Vagina (tissue), 2 donors: ENCODE measurements at places on chromosomes 6 and 20.

DNA sequence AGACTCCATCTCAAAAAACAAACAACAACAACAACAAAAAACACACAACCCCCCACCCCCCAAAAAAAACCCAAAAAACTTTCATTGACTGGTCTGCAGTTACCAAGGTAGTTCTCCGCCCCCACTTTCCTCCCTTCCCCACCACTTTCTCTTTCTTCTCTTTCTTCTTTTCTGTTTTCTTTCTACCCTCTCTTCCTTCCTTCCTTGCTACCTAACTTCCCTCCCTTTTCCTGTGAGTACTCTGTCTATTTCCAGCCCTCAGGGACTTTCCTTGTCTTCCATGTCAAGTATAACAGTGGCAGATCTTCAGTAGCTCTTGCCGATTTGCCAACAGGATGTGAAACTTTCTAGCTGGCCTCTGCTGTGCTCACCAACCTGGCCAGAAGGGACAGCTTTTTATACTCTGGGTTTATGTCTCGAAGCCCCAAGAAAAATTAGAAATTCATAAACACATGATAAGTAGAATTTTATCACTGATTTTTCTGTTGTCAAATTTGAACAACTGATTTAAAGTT is 399.5 kb downstream of the QKI start:
- no peak overlapping the region for H3K4me3 ChIP-seq
- H3K36me3 ChIP-seq: no peaks in the 10 kb centered on the region
- no peaks in the 10 kb centered on the region for H3K27me3 ChIP-seq

GRCh38 chr6:2819978-2820377 is 21.7 kb downstream of the SERPINB1 start:
- no peak for DNase-seq
- H3K27ac ChIP-seq: no peak overlapping the region
- no peaks in the 10 kb centered on the region for H3K36me3 ChIP-seq

GRCh38 chr20:41135187-41135887 is 2.0 kb upstream of the PLCG1 start:
- H3K36me3 ChIP-seq: no peaks in the 10 kb centered on the region
- H3K27me3 ChIP-seq: no peaks in the 10 kb centered on the region
- H3K4me1 ChIP-seq: peaks cover 52% of the 10 kb centered on the region
- DNase-seq: no peak
- H3K27ac ChIP-seq: no peak overlapping the region

- no peak overlapping the region for H3K27ac ChIP-seq
- no peak for DNase-seq
- H3K4me1 ChIP-seq: no peaks in the 10 kb centered on the region
Observed at GRCh38 chr6:108395297-108395696, 100.4 kb downstream of the AFG1L start.

DNA sequence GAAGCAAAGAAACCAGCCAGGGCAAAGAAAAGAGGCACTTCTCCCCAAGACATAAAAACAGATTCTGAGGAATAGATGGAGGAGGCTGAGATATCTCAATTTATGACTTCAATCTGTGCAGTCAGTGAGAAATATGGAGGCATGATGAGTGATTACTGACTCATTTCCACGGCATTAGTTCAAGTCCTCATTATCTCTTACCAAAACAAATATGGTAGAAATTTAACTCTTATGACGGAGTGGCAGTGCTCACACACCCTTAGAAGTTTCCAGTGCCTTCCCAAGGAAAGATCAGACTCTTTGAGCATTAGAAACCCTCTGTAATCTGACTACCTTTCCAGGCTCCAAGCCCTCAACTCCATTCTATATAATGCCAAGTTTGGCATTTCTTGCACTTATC is 364.1 kb downstream of the ARHGAP18 start:
- H3K4me1 ChIP-seq: no peaks in the 10 kb centered on the region
- no peak overlapping the region for H3K4me3 ChIP-seq
- H3K27me3 ChIP-seq: no peaks in the 10 kb centered on the region
- no peaks in the 10 kb centered on the region for H3K36me3 ChIP-seq

DNA sequence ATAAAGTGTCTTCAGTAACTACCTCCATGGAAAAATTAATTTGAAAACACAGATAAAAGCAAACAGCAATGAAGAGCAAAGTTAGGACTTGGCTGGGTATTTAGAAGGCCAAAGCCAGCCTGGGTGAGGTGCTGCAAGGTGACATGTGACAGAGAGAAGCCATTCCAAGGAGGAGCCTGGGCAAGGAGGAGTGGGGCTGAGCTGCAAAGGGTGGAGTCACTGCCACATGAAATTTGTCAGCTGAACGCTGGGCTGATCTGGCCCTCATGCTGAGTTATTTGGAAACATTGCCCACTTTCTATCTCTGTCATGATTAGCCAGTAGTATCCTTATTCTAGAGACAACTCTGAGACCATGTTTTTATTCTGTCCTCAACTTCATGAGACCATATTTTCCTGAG is 76.3 kb downstream of the PERP start:
- no peaks in the 10 kb centered on the region for H3K27me3 ChIP-seq
- no peak overlapping the region for H3K4me3 ChIP-seq
- peak overlapping the region; percentile 53 for H3K27ac ChIP-seq
- H3K4me1 ChIP-seq: peaks cover 30% of the 10 kb centered on the region
- H3K36me3 ChIP-seq: no peaks in the 10 kb centered on the region

DNA sequence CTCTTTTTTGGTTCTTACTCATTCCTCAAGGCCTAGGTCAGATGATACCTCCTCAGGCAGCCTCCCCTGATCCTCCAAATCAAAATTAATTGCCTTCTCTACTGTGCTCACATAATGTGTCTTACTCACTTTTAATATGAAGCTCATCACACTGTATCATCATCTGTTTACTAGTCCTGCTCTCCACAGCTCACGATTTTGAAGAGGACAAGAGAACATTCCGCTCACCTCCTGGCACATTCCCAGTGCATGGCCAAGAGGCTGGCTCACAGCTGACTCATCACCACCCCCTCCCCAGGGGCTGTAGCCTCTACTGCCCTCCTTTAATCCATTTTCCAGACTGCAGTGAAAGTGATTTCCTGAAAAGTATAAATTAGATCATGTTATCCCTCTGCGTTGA is 133.1 kb downstream of the ALDH8A1 start:
- no peak for DNase-seq
- H3K27me3 ChIP-seq: no peaks in the 10 kb centered on the region
- H3K36me3 ChIP-seq: no peaks in the 10 kb centered on the region
- peaks cover 8% of the 10 kb centered on the region for H3K4me1 ChIP-seq

DNA sequence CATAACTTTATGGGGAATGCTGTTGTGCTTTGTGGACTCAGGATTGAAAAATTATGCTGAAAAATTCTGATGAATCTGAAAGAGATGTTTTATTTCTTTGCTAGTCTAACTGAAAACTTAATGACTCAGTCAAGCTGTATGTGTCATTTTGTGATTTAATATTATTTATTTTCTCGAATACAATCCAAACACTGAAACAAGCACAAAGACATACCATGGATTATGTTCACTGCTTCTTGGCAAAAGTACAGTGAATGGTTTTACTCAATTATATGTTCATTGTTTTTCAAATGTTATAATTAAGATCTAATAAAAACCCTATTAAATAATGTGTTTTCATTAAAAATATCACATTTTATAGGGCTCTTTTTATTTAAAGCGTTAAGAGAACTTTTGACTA is 330.6 kb upstream of the EPHA7 start:
- no peaks in the 10 kb centered on the region for H3K36me3 ChIP-seq
- H3K27ac ChIP-seq: no peak overlapping the region
- DNase-seq: no peak
- no peaks in the 10 kb centered on the region for H3K4me1 ChIP-seq
- no peaks in the 10 kb centered on the region for H3K27me3 ChIP-seq

DNA sequence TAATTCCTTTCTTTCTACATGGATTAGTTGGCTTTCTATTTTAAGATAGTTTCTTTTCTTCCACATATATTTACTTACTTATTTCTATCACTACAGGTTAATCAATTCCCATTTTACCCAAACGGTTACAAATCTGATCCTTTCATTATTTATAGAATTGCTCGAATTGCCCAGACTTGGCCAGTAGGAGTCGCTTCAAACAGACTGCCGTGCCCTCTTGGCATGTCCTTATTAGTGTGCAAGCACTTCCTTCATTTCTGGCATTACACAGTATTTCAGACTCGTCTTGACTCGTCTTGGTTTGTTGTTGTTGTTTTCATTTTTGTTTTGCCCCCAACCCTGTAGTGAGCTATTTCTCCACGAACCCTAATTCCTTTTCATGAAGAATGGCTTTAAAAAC is 74.6 kb downstream of the SAMD3 start:
- H3K4me1 ChIP-seq: no peaks in the 10 kb centered on the region
- H3K36me3 ChIP-seq: peaks cover 4% of the 10 kb centered on the region
- no peak overlapping the region for H3K27ac ChIP-seq
- no peaks in the 10 kb centered on the region for H3K27me3 ChIP-seq

- H3K27me3 ChIP-seq: no peaks in the 10 kb centered on the region
- no peak overlapping the region for H3K27ac ChIP-seq
- no peak for DNase-seq
- H3K4me1 ChIP-seq: no peaks in the 10 kb centered on the region
- no peak overlapping the region for H3K4me3 ChIP-seq
- no peaks in the 10 kb centered on the region for H3K36me3 ChIP-seq
Observed at GRCh38 chr6:165135889-165136288, 173.5 kb downstream of the C6orf118 start.

DNA sequence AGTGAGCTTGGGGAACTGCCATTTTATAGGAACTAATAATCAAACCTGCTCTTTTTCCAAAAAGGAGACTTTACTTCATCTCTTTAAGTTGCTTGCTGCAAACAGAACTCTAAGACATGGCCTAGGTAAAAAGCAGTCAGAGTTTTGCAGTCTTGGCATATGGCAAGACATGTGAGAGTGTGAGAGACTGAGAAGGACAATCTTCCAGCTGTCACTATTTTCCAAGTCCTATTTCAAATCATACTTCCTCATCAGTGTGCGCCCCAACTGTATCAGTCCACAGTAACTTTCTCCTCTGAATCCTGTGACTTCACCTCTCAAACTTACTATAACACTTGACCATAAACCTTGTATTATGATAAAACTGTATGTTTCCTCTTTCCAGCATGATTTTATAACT is 10.4 kb downstream of the CALHM6 start:
- no peak for DNase-seq
- no peaks in the 10 kb centered on the region for H3K27me3 ChIP-seq
- H3K4me1 ChIP-seq: no peaks in the 10 kb centered on the region
- no peaks in the 10 kb centered on the region for H3K36me3 ChIP-seq
- H3K27ac ChIP-seq: no peak overlapping the region
